ENCODE measurements at places on chromosomes 3 and 15.

DNA sequence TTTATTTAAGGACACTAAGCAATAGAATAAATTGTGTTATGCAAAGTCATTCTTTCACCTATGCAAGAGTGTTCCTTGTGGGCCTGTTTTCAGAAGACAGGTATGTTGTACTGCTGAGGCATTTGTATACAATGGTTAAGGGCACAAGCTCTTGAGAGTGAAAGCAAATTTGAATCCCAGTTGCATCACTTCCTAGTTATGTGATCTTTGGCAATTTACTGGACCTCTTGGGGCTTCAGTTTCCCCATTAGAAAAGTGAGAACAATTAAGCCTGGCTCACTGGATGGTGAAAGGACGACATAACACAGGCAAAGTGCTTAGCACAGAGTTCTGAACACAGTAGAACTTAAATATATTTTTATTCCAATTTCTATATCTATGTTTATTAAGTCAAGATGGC is 117.4 kb downstream of the EFHB start:
- no peak for DNase-seq

GRCh38 chr15:30940359-30940758 is 36.6 kb downstream of the FAN1 start:
- no peak for DNase-seq

- DNase-seq, result no peak
These were observed 26.0 kb downstream of the MME start for GRCh38 chr3:155106119-155106518.

DNA sequence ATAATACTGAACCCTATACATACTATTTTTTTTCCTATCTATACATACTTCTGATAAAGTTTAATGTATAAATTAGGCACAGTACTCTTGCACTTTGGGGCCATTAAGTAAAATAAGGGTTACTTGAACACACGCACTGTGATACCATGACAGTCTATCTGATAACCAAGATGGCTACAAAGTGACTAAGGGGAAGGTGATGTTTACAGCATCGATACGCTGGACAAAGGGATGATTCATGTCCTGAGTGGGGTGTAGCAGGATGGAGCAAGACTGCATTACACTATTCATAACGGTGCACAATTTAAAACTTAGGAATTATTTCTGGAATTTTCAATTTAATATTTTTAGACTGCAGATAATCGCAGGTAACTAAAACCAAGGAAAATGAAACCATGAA is 30.0 kb upstream of the SLC2A2 start:
- no peak for DNase-seq

- DNase-seq, result no peak
These were observed 3.9 kb upstream of the SRGAP3 start for GRCh38 chr3:9253327-9253726.

- DNase-seq, result no peak
These were observed 161.5 kb downstream of the FOXP1 start for GRCh38 chr3:71421820-71422566.

GRCh38 chr15:31468911-31469785 is 142.5 kb downstream of the KLF13 start:
- no peak for DNase-seq

- no peak for DNase-seq
These were observed 16.0 kb downstream of the SPATA12 start for GRCh38 chr3:57076422-57076951.

DNA sequence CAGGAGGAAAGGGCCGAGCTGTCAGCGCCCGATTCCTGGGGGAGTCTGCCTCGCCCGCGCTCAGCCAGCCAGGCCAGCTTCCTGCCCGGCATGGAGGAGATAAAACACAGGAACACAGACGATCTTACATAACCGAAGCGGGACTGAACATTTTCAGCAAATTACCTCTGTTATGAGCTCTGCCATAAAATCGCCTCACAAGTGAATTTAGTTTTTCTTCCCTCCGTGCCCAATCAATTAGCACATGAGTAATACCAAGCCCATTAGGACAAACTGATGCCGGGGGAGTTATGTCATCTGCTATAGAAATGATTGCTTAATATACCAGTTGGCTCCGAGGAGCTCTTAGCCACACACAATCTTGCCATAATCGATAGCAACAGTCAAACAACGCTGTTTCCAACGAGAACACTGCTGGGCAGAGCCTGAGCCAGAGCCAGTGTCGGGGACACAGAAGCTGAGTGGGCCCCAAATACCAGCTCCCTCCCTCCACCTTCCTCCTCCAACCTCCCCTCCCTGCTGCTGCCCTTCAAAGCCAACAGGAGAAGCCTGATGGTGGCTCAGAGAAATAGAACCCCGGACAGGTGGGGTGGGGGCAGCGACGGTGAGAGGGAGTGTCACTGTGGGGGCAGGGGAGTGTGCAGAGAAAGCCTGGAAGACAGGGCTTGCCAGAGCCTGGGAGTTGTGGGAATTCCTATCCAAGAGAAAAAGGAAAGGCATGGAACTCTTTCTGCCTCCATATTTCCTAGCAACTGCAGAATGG is 279.4 kb upstream of the TLE3 start:
- DNase-seq, result no peak

- no peak for DNase-seq
These were observed 582.9 kb upstream of the PPP2R3A start for GRCh38 chr3:135382621-135383020.

GRCh38 chr15:48899793-48900192 is 21.9 kb downstream of the EID1 start:
- no peak for DNase-seq

DNA sequence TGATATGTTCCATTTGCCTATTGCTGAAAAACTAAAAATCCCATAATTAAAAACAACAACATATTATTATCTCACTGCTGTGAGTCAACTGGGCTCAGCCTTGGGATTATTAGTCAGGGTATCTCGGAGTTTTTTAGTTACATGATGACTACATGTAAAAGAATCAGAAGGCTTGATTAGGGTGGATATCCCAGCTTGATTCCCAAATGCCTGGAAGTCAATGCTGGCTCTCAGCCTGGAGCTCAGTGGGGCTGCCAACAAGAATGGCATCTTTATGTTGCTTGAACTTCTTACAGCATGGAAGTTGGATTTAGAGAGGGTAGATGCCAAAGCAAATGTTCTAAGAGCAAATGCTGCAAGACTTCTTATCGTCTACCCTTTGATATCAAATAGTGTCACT is 278.5 kb downstream of the PLOD2 start:
- DNase-seq, result no peak

DNA sequence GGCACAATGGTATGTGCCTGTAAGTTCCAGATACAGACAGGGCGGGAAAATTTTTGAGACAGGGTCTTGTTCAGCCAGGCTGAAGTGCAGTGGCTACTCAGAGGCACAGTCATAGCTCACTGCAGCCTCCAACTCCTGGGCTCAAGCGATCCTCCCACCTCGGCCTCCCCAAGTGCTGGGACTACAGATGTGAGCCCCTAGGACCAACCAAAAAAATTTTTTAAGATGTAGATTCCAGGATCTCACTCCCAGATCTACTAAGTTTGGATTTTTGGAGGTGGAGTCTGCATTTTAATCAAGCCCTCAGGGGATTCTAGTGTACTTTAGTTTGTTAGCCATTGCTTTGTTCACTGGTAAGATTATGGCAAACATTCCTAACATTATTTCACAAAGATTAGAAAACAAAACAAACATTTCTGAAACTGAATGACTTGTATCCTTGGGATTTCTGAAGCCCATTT is 2.7 kb downstream of the LIPH start:
- DNase-seq, result no peak

DNA sequence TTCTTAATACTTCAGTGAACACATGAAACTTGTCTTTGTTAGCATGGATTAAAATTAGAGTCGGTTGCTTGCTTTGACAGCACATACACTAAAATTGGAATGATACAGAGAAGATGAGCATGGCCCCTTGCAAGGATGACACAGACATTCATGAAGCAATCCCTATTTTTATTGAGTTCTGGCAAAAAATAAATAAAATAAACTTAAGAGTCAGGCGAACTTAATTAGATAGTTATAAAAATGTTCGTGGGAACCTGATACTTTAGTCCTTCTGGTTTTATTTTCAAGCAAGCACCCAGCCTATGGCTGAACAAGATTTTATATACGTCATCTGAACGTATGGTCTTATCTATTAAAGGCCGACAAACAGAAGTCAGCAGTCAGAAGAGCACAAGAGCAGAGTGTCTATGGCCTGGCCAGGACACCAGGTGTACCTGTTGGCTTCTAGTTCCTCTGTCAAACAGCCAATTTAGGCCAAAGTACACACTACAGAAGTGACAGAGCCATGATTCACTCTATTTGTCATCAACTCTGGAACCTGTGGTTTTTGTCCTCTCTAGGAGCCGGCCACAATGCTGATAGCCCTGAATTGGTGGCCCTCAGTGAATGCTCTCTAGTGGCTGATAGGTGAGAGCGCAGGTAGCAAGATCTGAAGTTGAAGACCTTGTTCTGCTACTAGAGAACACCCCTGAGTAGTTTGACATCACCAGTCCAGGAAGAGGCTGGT is 64.3 kb downstream of the LEO1 start:
- DNase-seq, result no peak

DNA sequence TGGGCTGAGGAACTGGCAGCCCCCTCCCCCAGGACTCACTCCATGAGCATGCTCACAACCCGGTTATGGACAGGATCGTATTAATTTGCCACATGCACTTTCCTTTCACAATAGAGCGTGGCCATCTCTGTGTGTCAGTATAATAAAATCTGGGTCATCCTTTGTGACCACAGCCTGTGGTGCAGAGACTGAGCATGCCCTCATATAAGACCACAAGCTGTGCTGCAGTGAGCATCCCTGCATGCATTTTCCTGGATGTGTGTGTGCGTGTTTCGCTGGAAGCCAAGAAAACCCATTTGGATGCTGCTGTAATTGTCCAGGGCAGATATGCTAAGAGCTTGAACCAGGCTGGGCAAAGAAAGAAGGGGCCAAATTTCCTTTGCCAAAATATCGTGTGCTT is 39.7 kb downstream of the CYP11A1 start:
- DNase-seq, result no peak

GRCh38 chr3:149670742-149671492 is 13.1 kb upstream of the WWTR1 start:
- no peak for DNase-seq

- DNase-seq, result no peak
These were observed 12.7 kb downstream of the TICRR start for GRCh38 chr15:89587955-89588354.

DNA sequence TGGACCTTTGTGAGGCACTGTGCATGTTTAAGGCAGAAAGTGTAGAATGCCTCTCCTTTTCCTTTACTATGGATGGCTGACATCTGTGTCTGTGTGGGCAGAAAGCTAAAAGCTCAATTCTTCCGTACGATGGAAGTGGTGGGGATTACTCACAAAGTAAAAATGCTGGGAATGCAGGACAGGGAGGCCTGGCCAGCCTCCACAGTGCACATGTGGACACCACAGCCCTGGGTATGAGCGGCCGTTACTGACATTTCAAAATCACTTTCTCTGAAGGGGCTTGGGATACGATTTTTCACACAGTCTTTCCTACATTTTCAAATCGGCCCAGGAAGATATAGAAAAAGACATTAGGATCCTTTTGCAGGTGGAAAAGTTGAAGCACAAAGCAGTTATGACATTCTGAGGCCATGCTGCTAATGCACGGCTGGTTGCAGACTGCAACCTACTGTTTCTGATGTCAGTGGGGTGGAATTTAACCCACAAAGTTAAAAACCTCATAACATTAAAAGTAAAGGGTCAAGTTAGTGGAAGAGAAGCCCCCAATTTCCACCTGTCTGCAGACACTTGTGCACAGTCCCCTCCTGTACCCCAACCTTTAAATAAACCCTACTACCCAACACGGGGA is 27.9 kb downstream of the EHD4 start:
- no peak for DNase-seq

GRCh38 chr3:107431246-107432012 is 54.2 kb downstream of the CCDC54 start:
- DNase-seq, result peak; percentile 54

GRCh38 chr3:15271785-15272381 is 60.5 kb downstream of the SH3BP5 start:
- peak; percentile 86 for DNase-seq

- DNase-seq, result no peak
These were observed 80.8 kb upstream of the SCN5A start for GRCh38 chr3:38730281-38730680.

DNA sequence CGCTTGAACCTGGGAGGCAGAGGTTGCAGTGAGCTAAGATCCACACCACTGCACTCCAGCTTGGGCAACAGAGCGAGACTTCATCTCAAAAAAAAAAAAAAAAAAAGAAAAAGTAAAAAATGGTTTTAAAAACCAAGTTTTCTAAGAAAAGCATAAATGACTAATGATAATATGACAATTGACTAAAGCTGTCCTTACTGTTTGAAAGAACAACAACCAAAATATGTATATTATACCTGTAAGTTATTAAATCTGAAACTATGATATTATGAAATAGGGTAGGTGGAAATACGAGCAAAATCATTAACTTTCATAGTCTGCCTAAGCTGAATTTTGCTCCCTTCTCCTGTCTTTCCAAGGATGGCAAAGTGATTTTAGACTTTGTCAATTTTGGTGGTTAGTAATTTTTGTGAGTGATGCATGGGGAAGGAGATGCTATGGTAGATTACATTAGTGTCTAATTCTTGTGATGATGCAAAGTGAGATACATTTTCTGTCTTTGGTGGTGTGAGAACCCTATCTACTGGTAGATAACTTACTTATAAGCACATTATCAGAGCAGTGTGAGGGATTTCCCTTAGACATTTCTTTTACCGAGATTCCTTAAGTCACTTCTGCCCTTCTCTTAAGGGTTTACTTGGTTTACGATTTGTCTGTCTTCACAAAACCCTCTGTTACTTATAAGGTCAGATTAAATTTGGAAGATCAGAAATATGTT is 10.6 kb upstream of the CHD2 start:
- DNase-seq, result no peak

DNA sequence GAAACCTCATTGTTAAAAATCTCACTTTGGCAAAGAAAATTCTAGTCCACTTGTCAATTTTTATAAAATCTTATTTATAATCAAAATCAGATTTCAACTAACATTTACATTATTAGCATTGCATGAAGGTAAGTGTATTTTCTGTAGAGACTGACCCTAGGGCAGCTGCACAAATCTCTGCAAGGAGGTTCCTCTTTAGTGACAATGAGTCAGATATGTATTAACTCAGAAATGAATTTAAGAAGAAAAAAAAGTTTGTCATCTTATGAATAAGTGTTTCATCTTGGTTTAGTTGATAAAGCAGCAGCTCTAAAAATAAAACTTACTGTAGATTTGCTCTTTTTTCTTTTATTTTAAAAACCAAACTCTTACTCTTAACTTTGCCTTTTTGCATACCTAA is 9.0 kb upstream of the GNB4 start:
- no peak for DNase-seq

DNA sequence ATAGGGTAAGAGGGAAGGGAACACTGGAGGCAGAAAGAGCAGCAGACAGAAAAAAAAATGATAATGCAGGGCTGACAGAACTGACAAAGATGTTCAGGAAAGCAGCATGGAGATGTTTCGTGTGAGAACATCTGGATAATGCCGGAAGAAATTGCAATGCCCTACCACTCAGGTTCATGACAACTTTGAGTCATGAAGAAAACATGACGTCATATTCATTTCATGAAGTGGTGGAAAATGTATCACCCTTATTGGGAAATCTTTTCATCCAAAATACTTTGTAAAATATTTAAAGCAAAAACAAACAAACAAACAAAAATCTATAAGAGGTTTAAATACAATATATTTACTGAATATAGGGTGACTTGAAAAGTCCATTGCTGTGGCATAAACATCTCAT is 305.4 kb upstream of the IGF1R start:
- no peak for DNase-seq

- no peak for DNase-seq
These were observed 31.5 kb upstream of the TM4SF4 start for GRCh38 chr3:149442851-149443544.

GRCh38 chr3:159137949-159138348 is 336.1 kb downstream of the MFSD1 start:
- no peak for DNase-seq

GRCh38 chr3:94217406-94217805 is 154.5 kb downstream of the NSUN3 start:
- no peak for DNase-seq

All from CD8-positive, alpha-beta memory T cell (primary cell).